Fibroblast of skin of right biceps (primary cell): ENCODE measurements at places on chromosomes 2 and 18.

DNA sequence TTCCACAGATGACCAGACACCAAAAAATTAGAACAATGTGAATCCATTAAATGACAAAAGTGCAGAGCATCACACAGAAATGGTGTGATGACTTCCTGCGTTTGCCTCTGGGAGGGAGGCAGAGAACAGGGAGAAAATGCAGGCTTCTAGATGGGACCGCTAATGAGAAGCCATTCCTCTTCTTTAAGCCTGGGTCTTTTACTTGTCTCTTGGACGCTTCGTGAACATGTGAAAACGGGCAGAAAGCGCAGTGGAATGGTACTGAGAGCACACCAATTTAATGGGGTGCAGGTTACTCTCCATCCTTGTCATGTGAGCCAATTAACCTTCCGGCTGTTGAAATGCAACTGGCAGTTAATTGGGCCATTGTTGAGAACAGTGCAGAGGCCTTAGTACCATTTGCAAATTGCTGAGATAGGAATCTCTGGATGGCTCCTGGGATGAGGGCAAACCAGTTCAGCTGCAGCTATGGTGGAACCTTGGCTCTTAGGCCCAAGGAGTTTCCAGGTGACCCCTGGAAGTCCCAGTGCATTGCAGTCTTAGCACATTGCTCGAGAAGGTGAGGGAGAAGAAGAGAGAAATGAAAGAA, 210.4 kb upstream of the CXCR4 start:
- no peak for DNase-seq

DNA sequence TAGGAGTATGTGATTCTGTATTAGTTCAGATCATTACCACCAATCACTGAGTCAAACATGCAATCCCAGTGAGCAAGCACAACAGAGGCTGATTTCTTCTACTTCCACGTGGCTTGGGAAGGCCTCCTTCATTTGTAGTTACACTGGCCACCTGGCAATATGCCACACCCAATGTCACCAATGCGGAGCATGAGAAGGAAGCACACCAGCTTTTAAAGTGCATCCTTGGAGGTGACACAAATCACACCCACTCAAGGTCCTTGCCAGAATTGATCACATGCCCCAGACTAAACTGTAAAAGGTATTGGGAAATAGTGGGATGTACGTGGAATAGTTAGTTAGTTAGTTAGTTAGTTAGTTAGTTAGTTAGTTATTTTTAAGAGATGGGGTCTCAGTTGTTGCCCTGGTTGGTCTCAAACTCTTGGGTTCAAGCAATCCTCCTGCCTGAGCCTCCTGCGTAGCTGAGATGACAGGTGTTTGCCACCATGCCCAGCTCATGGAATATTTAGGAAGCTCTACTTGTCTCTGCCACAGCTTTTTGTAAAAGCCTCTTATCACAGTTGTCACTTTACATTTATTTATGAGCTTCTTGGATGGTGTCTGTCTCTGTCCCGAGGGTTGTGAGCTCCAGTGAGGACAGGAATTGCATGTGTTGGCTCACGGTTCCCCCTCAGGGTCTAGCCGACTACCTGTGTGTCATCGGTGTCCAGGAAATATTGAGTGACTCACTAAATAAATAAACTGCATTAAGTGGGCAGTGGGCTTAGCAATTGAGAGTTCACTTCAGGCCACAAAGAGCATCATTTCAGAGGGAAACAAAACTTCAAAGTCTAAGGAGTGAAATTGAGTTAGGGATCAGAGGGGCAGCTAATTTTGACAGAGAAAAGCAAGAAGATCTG, 28.1 kb upstream of the CAB39 start:
- peak; percentile 67 for DNase-seq

- no peak for DNase-seq
These were observed 427.7 kb downstream of the CDH2 start for GRCh38 chr18:27749194-27749593.

- DNase-seq: no peak
These were observed 780 bp downstream of the HTRA2 start for GRCh38 chr2:74530239-74531187.

DNA sequence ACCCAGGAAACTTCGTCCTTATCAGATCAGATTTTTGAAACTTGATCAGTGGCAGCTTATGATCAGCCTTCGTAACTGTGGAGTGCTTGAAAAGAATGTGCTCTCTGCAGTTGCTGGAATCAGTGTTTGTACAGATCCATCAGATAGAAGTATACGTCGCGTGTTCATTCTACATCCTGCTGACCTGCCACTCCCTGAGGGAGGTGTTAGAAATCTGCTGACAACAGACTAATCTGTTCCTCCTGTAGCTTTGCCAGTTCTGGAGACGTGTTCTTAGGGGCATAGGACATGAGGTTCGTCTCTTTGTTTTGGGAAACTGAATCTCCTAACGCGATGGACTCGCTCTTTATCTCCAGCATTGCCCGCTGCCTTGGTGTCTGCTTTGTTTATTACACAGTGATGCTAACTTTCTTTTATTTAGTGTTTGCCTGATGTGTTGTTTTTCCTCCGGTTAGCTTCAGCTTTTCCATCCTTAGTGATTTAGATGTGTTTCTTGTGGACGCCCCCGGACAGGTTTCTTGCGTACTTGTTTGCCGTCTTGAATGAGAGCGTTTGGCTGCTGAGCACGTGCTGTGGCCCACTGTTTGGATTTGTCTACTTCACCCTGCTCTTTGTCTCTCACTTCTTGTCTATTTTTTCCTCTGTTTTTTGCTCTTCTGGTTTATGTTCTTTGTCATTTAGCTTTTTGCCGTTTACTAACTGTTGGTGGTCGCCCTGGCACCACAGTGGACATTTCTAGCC, 17.4 kb upstream of the GAL3ST2 start:
- no peak for DNase-seq

- no peak for DNase-seq
These were observed 2.8 kb downstream of the SP9 start for GRCh38 chr2:174337337-174338146.

- DNase-seq: peak; percentile 55
These were observed 37.9 kb downstream of the EHD3 start for GRCh38 chr2:31271851-31272267.

- DNase-seq: peak; percentile 56
These were observed 81.0 kb downstream of the SPRED2 start for GRCh38 chr2:65351234-65351947.

DNA sequence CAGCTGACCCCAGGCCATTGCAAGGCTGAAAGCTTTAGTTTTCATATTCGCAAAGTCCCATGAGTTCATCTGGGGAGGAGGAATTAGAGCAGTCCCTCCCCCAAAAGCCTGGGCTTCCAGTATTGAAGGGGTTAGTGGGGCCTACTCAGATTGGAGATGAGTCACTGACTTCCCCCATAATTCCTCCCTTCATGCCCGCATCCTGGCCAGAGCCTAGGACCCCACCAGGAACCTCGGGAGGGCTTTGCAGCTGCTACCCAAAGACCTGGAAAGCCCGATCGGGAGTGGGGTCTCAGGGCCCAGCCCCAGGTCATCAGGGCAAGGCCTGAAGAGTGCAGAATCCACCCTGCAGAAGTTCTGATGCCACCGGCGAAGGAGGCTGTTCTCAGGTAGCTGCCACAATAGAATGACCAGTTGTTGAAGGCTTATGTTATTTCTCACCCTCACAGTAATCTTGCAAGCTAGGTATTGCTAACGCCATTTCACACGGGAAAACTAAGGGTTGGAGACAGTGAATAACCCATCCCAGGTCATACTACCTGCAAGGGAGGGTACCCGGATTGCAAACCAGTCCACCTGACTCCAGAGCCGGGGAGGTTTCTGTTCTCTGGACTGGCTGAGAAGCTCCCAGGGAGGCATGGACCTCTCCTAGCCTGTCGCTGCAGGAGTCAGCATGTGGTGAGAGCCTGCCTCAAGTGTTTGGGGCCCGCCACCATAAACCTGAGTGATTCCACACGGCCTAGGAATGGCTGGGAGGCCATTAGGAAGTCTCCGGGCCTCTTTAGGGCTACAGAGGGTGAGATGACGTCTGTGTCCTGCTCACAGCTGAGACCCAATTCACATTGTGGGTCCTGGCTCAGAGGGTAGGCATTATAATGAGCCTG, 5.8 kb upstream of the ARID5A start:
- peak; percentile 62 for DNase-seq

DNA sequence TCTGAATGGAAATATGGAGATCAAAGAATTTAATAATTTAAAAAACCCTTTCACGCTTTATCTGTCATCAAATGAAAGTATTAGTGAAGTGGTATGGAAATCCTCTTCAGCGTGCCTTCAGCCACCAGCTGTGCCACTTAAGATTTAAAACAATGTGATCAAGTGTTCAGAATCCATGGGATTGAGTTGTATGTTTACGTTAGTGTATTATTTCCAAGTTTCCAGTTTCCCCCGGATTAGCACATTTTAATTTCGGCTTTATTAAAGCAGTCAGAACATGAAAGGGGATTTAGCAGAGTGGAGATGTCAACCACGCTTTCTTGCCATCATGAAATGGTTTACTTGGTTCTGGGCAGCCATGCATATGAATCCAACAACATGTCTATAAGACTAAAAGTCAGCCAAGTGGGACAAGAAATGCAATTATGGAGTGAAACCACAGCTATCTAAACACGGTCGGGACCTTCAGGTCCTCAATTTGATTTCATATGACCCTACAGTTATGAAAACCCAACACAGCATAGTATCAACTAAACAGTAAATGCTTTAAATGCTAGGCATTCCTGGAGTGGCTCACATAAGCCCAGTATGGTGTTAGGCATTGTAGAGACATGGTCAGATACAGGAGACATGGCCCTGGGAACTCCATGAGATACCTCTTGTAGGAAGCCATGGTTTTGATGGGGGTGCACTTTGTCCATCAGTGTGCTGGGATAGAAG, 224.9 kb upstream of the EPAS1 start:
- peak; percentile 82 for DNase-seq

DNA sequence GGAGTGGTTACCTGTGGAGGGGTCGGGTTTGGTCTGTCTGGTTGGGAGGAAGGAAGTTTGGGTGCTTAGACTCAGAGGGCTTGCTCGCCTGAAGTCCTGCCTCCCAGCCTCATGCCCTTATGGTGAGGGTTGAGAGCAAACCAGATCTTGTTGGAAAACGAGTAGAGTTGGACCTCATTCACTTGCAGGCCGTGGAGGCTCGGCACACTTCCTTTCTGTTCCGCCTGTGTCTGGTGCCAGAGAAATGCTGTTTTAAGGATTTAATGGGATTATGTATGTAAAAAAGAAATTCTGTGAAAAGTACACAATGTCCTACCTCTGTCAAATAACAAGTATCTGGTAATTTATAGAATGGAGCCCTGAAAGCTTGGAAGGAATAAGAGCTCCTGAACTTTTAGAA, 29.6 kb downstream of the GATA6 start:
- no peak for DNase-seq

GRCh38 chr2:192443831-192444230, 249.1 kb upstream of the TMEFF2 start:
- no peak for DNase-seq

DNA sequence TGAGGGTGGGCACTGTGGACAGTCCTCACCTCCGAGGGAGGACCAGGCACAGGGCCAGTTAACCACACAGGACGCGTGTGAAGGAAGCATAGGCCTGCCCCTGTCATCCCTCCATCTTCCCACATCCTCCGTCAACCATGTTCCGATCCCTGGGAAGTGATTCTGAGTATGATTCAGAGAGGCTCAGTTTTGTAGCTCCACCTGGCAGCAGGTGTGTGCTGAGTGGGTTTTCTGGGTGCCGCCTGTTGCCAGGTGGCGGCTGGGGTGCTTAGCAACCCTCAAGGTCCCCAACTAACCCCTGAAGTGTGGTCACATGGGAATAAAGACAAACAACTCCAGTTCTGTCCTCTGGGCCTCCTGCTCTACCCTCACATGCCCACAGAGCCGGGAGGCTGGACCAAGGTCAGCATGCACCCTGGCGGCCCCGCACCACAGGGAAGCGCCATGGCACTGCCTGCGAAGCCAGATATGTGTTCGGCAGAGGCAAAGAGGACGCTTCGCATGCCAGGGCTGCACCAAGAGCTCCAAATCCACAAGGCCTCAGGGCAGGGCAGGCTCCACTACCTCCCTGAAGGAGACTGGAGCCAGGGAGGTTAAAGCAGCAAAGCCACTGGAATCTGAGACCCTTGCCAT, 60.0 kb downstream of the ADCY3 start:
- DNase-seq: no peak

GRCh38 chr2:228860601-228861285, 410.3 kb downstream of the PID1 start:
- DNase-seq: no peak

DNA sequence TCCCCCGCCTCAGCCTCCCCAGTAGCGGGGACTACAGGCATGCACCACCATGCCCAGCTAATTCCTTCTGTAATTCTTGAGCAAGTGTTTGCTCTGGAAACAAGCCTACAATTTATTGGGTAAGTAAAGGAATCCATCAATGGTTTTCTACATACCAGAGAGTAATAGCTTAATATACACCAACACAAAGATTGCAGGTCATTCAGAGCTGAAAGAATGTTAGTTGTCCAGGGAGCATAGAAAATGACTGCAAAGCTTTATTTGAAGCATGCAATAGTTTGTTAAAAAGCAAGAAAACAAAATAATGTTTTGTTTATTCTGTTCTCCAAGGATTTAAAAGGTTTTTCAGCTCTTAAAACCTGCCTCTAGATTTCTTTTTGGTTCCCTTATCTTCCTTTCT, 5.6 kb downstream of the IDH1 start:
- DNase-seq: peak; percentile 11

- no peak for DNase-seq
These were observed 131.9 kb upstream of the SPATS2L start for GRCh38 chr2:200174433-200175216.
